ENCODE measurements at places on chromosomes 7 and 10. TPM values are rescaled to one million over a fixed set of nuclear protein-coding genes. Genes with fewer than 3 reads are reported as not detected.

STOX1 gene
- 0.26 TPM for total RNA-seq

- peak; percentile 99 for DNase-seq
Observed at GRCh38 chr7:95608359-95609173, 12.2 kb upstream of the PDK4 start.

DNA sequence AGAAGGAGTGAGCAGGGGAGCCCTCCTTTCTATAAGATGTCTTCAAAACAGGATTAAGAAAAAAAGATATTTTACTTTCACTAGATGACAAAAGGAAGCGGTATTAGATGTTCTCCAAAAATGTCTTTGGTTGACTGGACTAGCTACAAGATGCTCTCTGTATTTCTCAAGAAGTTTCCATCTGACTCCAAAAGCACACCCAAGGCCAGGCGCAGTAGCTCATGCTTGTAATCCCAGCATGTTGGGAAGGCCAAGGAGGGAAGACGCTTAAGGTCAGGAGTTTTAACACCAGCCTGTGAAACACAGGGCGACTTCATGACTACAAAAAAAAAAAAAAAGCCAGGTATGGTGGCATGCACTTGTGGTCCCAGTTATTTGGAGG, 84.5 kb downstream of the PIP4K2A start:
- no peak for DNase-seq

AGAP6 gene
- total RNA-seq, result 2.6 TPM

GRCh38 chr10:133159611-133159949, 439 bp upstream of the KNDC1 start:
- no peak for DNase-seq

DNA sequence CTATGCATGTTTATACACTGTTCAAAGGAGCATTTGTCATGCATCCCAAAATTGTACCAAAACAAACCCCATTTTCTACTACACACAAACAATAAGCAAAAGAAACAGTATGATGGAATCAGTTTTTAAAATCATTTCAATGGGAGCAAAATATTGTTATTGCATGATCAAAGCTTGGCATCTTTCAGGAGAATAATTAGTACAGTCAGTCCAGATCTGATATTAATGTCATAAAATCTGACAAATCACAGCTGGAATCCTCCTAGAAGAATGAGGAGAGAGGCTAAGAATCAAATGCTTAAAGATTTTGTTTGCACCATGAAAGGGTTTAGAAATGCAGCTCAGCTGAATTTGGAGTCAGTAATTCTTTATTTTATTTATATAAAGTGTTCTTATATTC, 229.7 kb upstream of the SEMA3E start:
- DNase-seq, result no peak

ANXA11 gene
- total RNA-seq, result 224 TPM

CFAP46 gene
- 1.5 TPM for total RNA-seq

DNA sequence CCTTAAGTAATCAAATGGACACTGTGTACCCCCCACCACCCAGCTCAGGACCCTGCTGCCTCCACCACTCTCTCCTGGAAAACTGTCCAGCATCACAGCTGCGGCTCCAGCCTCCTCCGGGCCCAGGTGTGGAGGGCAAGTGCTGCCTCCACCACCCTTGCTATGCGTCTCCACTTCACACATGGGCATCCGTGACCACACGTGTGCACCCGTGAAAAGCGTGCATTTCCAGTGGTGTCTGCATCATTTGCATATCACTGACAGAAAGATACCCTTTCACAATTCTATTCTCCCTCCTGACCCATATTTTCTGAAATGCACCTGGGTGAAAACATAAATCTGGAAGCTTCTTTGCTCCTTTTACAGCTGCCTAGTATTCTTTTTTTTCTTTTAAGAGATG, 89.7 kb upstream of the PDGFA start:
- DNase-seq, result no peak

- DNase-seq, result no peak
Observed at GRCh38 chr10:44258019-44258418, 126.9 kb downstream of the CXCL12 start.

- no peak for DNase-seq
Observed at GRCh38 chr7:73852500-73852899, 8.5 kb upstream of the TMEM270 start.

- DNase-seq, result no peak
Observed at GRCh38 chr10:110841767-110842267, 29.9 kb upstream of the PDCD4 start.

GRCh38 chr7:133275446-133276095, 22.7 kb downstream of the EXOC4 start:
- no peak for DNase-seq

GRCh38 chr7:131503639-131504038, 52.8 kb downstream of the PODXL start:
- peak; percentile 53 for DNase-seq

DNA sequence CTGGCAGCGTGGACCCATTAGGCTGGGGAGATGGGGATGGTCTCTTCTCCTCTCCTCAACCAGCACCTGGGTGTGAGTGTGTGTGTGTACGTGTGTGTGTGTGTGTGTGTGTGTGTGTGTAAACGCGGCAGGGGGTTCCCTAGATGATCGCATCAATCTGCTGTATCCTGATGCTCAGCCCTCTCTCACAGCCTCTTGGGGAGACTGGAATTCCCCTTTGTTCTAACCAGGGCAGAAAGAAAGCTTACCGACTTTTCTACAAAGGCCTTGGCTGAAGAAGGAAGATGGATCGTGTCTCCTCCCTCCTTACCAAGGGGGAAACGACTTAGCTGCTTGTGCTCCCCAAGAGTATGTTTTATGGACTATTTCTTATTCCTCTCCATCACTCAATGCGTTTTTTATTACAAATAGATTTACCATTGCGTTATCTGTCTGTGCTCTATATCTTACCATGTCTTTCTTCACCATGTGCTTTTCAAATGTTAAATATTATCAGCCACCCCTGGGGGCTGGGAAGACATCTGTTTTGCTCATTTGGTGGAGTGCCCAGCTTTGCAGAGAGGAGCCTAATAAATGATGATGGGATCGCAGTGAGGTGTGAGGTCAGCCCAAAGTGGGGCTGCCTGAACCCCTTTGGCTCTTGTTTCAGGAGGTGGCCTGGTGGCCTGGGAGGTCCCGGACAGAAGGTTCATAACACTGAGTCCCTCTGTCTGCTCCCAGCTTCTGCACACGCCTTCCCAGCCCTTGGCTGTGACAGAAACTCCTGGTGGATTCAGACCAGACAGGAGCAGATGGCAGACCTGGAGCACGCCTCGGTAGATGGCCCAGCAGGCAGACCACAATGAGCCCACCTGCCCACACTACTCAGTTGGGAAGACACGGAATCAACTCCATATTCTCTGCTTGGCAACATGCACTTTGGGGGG, 262.0 kb downstream of the PRPF18 start:
- no peak for DNase-seq

DNA sequence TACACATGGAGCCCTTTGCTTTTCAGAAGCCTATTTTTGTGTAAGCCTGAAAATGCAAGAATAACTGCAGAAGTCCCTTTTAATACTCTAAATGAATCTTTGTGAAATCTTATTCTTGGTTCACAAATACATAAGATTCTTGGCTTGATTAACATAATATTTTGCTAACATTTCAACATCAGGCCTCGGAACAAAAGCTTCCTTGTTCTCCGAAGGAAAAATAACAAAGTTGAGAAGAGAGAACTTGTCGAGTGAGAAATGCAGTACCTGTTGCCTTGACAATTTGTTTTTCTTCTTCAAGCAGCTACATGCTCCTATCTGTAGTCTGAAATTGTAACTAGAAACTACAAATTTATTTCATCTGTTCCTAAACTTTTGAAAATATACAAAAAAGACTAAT, 8.5 kb downstream of the NT5C2 start:
- no peak for DNase-seq

LOXL4 gene
- total RNA-seq, result 1.6 TPM

DNA sequence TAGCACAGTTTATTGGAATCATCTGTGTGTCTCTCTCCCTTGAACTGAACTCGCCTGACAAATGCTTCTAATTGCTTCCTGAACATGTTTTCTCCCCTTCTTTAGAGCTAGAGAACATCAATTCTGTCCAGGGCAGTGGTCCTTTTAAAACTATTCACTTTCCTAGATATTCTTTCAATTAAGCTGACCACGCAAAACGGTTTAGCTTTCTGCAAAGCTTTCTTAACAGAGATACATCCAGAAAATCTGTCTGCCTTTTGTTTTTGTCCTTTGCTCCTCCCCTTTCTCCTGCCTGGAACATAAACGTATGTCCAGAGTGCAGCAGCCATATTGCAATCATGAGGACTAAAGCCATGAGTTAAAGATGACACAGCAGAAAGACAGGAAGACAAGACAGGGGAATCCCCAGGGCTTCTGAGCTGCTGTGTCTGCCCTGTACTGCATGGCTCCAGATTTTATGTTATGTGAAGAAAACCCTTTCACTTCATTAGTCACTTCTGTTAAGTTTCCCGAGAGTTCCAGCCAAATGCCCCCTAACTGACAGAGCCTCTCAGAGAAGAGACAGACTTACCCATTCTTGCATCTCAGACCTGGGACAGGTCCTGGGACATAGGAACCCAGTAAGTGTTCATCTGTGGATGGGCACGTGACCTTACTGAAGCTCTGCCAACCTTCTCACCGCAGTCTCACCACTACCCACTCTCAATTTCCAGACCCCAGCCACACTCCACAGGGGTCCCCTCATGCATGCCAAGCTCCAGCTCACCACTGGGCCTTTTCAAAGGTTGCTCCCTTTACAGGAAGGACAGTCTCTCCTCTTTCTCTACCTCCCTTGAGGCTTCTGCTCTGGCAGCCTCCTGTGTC, 35.0 kb upstream of the CPXM2 start:
- DNase-seq, result no peak

DNA sequence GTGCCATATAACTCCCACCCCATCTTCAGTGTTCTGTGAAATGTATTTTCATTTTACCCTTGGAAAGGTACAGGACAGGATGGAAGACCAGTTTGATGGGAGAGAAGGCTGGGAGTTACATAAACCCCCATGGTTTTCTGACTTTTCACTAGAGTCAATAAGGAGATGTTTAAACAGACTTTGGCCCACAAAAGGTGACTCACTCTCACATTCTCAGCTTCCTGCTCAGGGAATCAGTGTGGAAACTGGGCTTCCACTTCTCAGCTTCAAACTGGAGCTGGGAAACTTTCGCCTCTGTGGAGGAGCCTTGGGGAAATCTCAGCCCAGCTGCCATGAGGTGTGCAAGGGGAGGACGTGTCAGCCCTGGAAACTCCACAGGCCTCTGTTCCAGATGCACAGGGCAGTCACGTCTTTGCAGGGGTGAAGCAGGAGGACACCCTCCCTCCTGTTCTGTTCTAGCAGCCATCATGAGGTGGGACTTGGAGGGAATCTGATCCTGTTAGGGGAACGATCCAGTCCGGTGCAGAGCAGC, 560.5 kb upstream of the GALNT17 start:
- DNase-seq, result no peak

DNA sequence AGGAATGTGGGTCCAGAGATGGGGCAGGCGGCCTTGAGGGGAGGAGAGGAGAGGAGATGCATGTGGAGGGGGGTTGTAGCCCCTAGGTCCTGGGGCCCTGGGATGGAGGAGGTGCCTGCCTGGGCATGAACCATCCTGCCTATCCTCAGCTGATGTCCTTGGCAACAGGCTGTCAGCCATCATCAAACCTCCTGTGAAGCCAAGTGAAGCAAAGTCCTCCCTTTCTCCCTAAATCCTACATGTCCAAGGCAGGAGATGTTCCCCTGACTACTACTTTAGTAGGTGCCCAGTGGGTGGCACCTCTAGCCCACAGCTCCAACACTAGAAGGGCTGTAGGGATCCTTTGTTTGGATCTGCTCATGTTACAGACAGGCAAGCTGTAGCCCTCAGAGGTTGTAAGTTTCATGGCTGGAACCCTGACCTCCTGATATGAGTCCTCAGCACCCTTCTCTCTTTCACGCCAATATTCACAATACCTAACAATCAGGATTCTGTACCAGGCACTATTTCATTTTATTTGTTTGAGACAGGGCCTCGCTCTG, 66.6 kb upstream of the SYPL1 start:
- no peak for DNase-seq

SLC35B4 gene
- 3.4 TPM for total RNA-seq

DNA sequence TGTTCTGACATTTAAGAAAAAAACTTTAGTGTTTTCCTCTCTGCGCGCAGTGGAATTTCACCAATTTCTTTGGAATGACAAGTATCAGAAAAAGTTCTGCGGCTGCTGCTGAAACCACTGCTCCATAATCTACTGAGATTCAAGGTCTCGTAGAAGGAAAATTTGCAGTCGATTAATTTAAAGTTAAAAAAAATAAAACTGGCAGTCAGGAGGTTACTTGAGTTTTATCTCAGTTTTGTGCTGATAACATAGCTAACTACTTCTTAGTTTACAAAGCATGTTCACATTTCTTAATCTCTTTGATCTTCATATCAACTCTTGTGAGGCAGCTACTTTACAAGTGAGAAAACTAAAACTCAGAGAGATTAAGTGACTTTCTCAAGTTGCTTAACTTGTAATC, 18.2 kb upstream of the CALD1 start:
- no peak for DNase-seq

- no peak for DNase-seq
Observed at GRCh38 chr10:120174491-120174890, 282.0 kb downstream of the SEC23IP start.

GRCh38 chr7:81138870-81139269, 220.0 kb upstream of the SEMA3C start:
- DNase-seq, result no peak

GRCh38 chr7:156475666-156476065, 164.9 kb upstream of the RNF32 start:
- DNase-seq, result no peak

DNA sequence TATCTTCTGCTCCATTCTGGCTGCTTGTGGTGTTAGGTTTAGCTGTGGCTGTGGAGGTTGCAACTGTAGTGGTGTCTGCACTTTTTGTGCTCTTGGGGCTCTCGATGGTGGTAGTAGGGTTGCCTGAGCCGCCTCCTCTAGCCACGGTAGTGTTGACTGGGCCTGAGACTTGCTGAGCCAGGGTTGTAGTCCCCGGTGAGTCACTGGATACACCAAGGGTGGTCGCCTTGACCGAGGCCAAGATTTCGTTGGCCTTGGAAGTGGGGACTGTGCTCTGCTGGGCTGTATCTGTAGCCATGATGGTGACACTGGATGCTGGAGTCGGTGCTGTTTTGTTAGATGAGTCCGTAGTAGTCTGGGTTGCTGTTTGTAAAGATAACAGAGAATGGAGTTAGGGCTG, 45.4 kb downstream of the PODXL start:
- peak; percentile 56 for DNase-seq

DNA sequence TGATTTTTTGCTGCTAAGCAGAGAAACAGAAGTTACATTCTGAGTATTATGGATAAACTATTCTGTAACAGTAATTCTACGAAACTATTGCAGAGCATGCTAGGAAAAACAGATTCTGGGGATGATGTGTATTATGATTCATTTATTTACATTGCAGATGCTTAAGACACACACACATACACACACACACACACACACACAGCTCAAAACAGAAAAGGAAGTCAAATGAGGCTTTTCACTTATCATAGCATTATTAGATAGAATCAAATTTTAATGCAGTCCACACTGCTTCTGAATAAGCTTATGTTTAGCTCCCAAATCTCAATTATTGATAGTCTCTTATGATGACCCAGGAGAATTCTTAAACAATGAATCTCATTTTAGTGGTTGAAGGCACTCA, 307.2 kb downstream of the HGF start:
- DNase-seq, result no peak
